ENCODE measurements at places on chromosomes 3 and 15.

- no peak for DNase-seq
These were observed 491.3 kb downstream of the OTOL1 start for GRCh38 chr3:161987933-161988332.

- DNase-seq, result no peak
These were observed 1.3 kb upstream of the ZXDC start for GRCh38 chr3:126477061-126477380.

DNA sequence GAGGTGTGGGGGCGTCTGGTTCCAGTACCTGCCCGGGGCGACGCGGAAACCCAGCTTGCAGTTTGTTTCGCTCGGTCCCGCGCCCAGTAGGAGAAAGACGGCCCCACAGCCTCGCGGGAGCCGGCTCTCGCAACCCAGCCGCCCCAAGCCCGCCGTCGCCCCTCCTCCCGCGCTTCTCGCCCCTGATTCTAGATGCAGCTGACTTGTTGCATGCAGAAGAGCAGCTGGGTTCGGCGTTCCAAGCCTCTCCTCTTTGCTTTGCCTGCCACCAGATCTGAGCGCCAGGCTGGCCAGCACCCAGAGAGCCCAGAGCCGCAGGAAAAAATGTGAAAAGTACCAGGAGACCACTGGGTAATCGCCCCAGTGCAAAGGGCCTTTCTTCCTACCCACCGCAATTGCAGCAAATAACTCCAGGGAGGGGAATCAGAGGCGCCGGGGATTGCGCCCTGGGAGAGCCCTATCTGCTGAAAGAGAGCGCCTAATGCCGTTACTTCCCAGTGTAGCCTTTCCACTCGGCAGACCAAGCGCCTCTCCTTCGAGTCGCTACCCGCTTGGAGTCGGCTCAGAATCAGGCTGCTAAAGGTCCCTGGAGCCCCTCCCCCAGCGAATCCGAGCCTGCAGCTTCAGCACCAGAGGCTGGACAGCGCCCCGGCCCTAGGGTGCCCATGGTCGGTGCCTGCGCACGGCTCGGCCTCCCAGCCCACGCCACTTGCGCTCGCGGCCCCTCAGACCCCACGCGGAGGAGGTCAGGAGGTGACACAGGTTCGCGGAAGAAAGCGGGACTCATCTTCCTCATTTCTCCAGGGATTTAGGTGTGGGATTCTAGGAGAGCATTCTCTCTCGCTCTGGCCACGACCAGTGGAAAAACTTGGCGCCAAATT, 15.7 kb upstream of the AEN start:
- DNase-seq, result no peak

DNA sequence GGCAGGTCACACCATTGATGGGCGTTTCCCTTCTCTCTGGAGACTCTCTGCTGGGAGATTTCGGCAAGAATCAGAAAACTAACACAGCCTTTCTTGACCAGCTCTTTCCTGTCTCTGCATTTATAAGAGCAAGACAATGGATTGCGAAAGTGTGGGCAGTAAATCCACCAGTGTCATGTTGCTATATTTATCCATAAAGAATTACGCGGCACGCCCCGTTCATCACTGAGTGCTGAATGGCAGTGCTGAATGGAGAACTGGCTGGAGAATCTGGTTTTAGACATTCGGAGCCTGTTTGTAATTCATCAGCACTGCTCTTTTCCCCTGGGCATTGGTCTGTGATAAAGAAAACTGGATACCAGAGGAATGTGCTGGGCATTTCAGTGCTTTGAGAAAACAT, 2.0 kb upstream of the CEMIP start:
- no peak for DNase-seq

GRCh38 chr3:195548501-195548900, 5.4 kb upstream of the PPP1R2 start:
- DNase-seq, result no peak

DNA sequence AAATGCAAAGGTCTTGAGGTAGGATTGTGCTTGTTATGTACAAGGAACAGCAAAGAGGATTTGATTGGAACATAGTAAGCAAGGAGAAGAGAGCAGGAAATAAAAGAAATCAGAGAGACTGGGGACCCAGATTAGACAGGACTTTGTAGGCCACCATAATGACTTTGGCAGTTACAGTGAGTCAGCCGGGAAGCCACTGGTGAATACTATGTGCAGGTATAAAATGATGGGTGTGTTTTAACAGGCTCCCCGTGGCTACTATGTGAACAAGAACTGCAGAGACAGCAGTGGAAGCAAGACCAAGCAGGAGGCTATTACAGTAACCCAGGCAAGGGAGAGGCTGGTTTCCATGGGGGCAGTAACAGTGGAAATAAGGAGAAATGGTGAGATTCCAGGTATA, 55.2 kb downstream of the NPTN start:
- DNase-seq, result no peak

DNA sequence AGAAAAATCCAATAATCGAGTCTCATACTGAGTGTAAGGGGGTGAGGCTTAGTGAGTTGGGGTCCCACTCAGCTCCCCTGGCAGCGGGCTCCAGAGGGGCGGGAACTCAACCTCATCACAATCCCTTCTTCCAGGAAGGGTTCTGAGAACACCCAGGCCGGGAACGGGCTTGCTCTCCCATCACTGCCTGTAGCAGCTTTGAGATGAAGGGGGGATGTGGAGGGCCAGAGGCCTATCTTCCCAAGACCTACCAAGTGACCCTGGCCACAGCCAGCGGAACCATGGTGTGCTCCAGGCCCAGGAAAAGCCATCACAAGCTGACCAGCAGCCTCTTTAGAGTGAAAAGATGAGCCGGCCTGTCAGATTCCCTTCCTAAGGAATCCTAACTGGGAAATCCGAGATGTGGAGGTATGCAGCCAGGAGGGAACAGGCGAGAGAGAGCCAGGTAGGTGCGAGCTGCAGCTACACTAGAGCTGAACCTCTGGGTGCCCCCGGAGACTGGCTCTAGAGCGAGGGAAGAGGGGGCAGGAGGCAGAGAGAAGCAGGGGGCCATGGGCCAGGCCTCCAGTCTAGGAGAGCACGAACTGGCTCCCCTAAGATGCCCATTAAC, 18.5 kb downstream of the GRAMD2A start:
- no peak for DNase-seq

GRCh38 chr15:29518442-29518841, 248.8 kb upstream of the NSMCE3 start:
- DNase-seq, result no peak

GRCh38 chr3:8800016-8800415, 30.6 kb upstream of the OXTR start:
- DNase-seq, result no peak

GRCh38 chr3:69675786-69676530, 63.3 kb upstream of the MITF start:
- DNase-seq, result no peak

GRCh38 chr3:194828116-194828515, 142.4 kb downstream of the FAM43A start:
- DNase-seq, result no peak

- no peak for DNase-seq
These were observed 57.8 kb downstream of the BLM start for GRCh38 chr15:90774731-90775514.

All from Jurkat, Clone E6-1 (cell line).